ENCODE measurements at places on chromosomes 2 and 18. TPM values are rescaled to one million over a fixed set of nuclear protein-coding genes. Genes with fewer than 3 reads are reported as not detected.

Gene SERPINB13
- not detected for total RNA-seq

Gene SGO2
- 2.1 TPM for total RNA-seq

Gene SMYD1
- not detected for total RNA-seq

Gene KATNAL2
- 3.6 TPM for total RNA-seq

Gene EMILIN1
- total RNA-seq = 242 TPM

Gene MYL1
- not detected for total RNA-seq

Gene CFAP65
- total RNA-seq = not detected

Gene ST6GAL2
- under 0.01 TPM for total RNA-seq

Gene CDH19
- total RNA-seq = not detected

Gene ALPI
- not detected for total RNA-seq

Gene KCNS3
- 0.43 TPM for total RNA-seq

Gene LYPD6B
- 2.0 TPM for total RNA-seq

Gene PRLH
- not detected for total RNA-seq

Gene IL36G
- total RNA-seq = not detected

Gene DCC
- not detected for total RNA-seq

Gene UGT1A8
- total RNA-seq = 0.71 TPM

Gene CAVIN2
- 10.4 TPM for total RNA-seq

Gene CCDC121
- total RNA-seq = 1.3 TPM

Gene PRKRA
- 43.5 TPM for total RNA-seq
